ENCODE measurements at places on chromosomes 16 and 17.

DNA sequence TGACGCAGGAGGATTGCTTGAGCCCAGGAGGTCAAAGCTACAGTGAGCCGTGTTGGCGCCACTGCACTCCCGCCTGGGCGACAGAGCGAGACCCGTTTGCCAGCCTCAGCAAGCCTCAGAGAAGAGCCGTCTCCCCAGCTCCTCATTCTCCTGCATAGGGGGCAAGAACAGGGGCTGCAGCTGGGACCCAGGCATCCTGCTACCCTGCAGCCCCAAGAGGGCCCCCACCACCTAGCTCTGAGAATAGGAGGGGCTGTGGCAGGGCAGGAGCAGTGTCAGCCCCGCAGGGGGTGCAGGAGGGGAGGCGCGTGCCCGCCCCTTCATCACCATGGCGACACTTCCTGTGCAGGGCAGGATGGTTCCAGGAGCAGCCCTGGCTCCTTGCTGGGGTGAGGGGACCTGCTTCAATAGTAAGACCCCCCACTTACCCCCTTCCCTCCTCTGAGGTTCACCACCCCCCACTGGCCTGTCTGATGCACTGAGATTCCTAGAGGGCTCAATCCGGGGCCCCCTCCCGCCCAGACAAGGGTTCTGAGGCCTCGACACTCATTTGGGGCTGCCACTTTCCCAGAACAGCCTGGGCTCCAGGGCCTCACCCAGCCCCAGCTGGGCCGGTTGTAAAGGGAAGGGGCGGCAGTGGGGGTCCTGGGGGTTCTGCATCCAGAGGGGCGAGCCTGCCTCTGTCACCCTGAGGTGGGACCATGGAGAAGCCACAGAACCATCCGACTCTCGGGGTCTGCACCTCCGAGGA lies 20.2 kb downstream of the VASN start:
- DNase-seq, result peak; percentile 82

DNA sequence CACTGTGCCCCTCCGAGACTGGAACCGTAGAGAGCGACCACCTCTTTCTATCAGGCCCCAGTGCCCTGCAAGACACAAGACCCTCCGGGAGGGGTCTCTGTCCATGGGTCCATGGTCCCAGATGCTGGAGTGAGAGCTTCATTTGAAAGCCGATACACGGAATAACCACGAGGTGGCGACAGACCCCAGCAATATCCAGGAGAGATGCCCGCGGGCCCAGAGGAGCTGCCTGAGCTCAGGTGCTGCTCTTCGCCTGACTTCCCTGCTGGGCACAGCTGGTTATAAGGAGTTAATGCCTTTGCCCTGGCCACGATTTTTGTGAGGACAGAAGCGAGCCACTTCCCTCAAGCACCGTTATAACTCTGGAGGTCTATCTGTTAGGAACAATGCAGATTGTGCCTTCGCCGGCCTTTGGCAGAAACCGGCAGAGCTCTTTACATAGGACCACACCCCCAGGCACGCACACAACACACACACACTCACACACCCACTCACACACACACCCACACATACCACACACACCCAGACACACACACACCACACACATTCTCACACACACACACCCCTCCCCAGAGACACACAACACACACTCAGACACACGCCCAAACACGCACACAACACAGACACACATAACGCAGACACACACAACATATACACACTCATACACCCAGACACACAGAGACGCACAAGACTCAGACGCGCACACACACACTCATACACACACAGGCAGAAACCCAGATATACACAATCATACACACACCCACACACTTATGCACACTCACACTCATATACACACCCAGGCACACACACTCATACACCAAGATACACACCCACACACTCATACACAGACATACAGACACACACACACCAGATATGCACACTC lies 436.4 kb downstream of the SOX9 start:
- peak; percentile 93 for DNase-seq

DNA sequence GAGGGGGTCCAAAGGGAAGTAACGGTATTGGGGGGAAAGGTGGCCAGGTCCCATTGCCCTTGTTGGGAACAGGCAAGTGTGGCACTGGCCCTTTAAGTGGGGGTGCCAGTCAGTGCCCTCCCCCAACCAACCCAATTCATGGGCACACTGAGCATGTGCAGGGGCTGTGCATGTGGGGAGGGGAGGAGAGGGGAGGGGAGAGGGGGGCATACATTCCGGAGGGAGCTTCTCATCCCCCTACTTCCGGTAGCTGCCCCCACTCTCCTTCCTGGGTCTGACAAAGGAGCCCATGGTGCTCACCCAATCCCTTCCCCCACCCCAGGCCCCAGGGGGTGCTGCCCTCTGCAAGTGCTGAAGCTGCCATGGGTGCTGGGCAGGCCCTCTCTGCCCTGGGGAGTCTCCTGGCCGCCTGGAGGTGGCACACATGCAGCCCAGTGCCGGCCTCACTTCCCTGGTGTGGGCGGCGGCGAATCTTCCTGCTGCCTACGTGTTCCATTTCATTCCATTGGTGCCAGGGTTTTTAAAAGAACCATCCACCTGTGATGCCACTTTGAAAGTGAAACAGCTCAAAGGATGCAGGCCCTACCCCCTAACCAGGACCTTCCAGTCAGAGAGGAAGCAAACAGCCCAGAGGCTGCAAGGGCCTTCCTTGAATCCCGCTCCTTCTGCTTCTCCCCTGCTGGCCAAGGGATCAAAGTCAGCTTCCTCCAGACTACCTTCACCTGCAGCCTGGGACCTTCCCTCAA lies 11.0 kb downstream of the HEXIM2 start:
- peak; percentile 63 for DNase-seq

DNA sequence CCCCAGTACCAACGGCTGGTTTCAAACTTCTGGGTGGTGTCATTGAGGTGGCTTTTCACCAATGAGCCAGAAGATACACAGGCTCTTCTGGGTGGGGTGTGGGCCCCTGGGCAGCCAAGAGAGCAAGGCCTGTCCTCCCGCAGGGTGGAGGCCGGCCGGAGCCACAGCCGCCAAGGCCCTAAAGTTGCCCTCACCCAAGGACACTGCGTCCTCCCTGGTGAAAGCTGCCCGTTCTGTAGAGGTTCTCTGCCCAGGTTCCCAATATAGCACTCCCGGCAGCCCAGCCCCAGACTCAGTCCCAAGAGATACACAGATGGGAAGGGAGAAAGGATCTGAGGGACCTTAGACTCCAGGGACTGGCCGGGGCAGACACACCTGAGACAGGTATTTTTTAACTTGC lies 10.7 kb upstream of the CACNG1 start:
- no peak for DNase-seq

GRCh38 chr17:3988297-3989040 lies 24.2 kb upstream of the ATP2A3 start:
- no peak for DNase-seq

- DNase-seq, result peak; percentile 66
Observed at GRCh38 chr17:2056206-2057174, 1.6 kb downstream of the HIC1 start.

DNA sequence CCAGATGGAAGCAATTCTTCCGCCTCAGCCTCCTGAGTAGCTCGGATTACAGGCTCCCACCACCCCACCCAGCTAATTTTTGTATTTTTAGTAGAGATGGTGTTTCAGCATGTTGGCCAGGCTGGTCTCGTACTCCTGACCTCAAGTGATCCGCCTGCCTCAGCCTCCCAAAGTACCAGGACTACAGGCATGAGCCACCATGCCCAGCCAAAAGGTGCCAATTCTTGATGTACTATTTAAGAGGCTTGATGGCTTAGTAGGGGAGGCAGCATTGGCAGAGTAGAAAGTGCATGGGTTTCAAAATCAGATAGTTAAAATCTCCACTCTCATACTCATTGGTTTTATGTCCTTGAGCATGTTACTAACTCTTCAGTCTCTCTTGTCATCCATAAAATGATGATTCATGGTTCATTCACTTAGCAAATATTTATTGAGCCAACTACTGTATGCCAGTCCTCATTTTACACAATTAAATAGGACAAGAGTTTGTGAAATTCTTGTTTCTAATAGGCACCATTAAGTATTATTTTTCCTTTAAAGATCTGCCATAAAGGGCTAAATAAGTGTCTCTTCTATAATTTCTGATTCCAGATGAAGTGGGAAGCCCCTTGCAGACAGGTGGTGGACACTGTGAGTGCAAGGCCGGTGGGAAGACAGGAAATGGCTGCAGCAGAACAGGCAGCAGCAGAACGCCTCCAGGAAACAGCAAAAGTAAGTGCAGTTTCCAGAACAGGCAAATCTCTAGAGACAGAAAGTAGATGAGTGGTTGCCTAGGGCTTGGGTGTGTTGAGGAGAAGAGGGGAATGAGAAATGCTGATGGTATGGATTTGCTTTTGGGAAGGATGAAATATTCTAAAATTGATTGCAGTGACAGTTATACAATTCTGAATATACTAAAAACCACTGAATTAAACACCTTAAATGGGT lies 8.2 kb upstream of the RPL27 start:
- DNase-seq, result no peak

- no peak for DNase-seq
Observed at GRCh38 chr16:71201054-71201453, 29.5 kb downstream of the HYDIN start.

- no peak for DNase-seq
Observed at GRCh38 chr17:6657633-6658287, 6.2 kb downstream of the C17orf100 start.

- DNase-seq, result no peak
Observed at GRCh38 chr16:6926341-6926740, 406.3 kb upstream of the RBFOX1 start.

GRCh38 chr17:62898239-62898864 lies 67.7 kb upstream of the TANC2 start:
- DNase-seq, result no peak

- no peak for DNase-seq
Observed at GRCh38 chr16:22360963-22361659, 13.3 kb downstream of the CDR2 start.

- no peak for DNase-seq
Observed at GRCh38 chr16:22937169-22937568, 123.2 kb downstream of the HS3ST2 start.

DNA sequence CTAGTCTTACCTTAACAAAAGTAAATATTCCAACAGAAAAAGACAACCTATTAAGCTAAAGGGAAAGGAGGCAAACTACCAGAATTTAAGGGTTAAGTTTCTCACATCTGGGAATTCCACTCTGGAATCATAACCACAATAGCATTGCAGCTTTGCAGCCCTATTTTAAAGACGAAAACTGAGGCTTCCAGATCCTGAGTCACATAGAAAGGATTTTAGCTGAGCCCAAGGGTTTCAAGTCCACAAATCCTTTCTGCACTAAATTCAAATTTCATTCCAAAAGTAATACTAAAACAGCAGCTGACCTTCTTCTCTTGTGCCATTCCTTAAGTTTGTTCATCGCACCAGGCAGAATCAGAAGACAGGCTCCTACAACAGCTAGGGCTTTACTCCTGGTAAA lies 17.8 kb downstream of the XYLT1 start:
- DNase-seq, result no peak

DNA sequence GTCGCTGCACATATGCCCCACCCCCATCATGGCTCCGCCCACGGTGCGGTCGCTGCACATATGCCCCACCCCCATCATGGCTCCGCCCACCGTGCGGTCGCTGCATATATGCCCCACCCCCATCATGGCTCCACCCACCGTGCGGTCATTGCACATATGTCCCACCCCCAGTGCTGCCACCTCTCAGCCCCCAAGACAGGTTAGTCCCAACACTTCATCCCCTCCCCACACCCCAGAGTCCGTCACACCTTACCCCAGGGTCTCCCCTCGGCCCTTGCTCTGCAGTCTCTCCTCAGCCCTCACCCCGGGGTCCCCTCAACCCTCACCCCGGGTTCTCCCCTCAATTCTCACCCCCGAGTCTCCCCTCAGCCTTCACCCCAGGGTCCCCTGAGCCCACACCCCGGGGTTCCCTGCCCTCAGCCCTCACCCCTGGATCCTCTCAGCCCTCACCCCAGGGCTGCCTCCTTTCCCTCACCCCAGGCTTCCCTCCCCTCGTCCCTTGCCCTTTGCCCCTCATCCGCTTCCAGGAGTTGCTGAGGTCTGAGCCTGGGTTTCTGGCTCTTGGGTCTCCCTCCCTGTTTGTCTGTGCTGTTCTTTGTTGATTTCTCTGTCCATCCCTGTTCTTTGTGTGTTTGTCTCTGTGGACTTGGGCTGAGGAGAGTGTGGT lies 25.6 kb downstream of the TPSG1 start:
- DNase-seq, result no peak

DNA sequence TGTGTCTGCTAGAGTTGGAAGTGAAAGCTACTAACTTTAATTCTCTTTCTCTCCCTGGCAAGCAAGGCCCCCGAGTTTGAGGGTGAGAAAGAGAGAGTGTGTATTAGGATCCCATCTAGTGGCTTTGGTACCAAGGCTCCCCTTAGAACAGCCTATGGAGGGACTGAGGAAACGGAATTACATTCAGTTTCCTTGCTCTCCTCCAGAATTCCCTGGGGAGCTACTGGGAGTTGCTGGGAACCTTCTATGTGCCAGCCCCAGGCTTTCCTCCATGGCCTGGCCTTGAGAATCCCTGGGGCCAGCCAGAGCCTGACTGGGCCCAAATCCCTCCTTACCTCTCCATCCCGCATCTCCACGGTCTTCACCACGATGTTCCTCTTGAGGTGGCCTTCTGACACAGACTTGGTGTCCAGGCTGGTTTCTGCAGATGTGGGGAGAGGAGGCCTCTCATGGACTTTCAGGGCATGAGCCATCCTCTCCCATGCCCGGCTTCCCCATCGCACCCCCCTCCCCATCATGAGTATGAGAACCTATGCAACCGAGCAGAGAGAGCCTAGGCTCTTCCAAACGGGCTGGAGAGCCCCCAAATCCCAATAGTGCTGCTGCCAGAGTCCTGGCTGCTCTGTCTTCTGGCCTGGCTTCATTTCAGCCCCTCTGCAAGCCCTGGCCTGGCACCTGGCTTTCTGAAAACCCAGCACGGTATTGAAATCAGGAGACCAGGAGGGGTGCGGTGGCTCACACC lies 7.4 kb downstream of the GFAP start:
- no peak for DNase-seq

- no peak for DNase-seq
Observed at GRCh38 chr17:74484066-74484465, 17.6 kb downstream of the CD300A start.

DNA sequence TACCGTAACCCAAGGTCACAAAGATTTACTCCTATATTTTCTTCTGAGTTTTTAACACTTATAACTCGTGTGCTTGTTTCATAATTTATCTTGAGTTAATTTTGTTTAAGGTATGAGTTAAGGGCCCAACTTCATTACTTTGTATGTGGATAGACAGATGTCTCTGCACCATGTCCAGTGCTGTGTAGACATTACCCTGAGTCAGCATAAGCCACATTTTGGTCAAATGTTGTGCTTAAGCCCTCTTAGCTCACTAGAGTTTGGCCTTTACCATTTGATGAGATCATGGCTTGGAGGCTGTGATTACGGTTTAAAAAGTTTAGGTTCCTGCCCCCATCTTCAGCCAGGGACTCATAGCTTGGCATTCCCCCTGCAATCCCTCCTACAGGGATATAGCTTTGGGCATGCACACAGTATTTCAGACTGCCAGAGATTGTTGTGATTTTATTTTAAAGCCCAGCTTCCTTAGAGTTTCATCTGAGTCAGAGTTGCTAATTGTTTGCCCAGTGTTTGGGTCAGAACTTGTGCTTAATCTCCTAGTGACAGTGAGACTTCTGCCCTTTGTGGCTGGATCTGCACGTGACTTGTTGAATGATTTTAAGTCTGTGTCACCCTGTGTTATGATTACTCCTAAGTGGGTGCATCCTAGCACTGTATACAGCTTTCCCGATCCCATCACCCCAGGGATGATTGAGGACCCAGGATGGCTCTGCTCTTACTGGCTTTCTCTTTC lies 393.1 kb downstream of the CNTNAP4 start:
- no peak for DNase-seq

Data from GM23338 (cell line).